ENCODE measurements at places on chromosomes 16 and 17.

DNA sequence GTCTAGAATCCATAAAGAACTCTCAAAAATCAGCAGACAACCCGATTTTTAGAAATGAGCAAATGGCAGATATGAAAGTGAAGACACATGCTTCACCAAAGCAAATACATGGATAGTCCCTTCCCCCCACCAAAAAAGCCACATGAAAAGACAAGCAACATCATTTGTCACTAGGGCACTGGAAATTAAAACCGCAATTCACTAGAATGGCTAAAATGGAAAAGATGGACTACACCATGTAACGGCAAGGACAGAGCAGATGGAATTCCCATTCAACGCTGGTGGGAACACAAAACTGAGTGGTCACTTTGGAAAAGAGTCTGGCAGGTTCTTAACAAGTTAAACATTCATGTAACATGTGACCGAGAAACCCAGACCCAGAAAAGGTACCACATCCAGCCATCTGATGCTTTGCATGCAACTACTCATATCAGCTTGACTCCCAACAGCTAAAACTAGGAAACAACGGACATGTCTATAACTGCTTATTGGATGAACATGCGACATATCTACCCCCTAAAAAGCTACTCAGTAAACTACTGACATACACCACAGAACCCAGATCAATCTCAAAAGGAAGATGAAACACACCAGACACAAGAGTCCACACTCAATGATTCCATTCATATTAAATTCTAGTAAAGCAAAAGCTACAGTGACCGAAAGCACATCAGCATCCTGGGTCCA lies 132.6 kb downstream of the ZNF778 start:
- no peak for DNase-seq

GRCh38 chr17:31549121-31549524 lies 157.6 kb downstream of the RAB11FIP4 start:
- DNase-seq = no peak

GRCh38 chr17:42573095-42573494 lies 4.4 kb downstream of the PSMC3IP start:
- DNase-seq = no peak

DNA sequence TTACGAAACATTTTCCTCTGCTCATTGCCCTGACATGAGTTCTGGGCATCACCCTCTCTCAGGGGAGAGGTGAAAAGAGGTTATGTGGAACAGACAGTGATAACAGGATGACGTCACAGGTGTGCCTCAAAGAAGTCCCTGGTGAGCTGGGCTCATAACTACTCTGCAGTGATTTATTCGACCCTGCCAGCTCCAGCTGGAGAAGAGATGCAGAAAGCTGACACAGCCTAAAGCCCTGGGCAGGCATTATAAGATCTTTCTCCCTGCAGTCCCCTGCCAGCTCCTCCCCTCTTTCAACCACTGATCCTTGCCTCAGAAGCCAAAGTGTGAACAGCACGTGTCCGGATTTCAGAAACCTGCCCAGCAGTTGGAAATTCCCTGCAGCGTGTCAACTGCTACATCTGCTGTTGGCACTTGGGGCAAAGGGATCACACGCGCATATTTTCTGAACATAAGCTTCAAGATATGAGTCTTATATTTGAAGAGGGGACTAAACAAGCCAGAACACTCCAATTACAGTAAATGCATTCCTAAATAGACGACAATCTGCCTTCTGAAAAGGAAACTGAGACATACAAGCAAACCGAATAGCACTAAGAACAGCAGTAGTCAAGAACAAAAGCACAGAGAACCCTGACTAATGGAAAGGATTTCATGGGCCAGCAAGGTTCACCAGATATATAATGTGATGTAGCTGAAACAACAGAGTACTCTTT lies 80.5 kb downstream of the SMG6 start:
- DNase-seq = peak; percentile 72
